Activated T-helper 17 cell treated with anti-CD3 and anti-CD28 coated beads, Interleukin-2, amount 50 U/mL, for 72 hours (primary cell): ENCODE measurements at places on chromosomes 12 and 14. TPM values are rescaled to one million over a fixed set of nuclear protein-coding genes. Genes with fewer than 3 reads are reported as not detected.

- peak; percentile 37 for ATAC-seq
Measured at GRCh38 chr14:21525571-21525961, 580 bp downstream of the SALL2 start.

The DNAJC22 gene
- not detected for total RNA-seq

DNA sequence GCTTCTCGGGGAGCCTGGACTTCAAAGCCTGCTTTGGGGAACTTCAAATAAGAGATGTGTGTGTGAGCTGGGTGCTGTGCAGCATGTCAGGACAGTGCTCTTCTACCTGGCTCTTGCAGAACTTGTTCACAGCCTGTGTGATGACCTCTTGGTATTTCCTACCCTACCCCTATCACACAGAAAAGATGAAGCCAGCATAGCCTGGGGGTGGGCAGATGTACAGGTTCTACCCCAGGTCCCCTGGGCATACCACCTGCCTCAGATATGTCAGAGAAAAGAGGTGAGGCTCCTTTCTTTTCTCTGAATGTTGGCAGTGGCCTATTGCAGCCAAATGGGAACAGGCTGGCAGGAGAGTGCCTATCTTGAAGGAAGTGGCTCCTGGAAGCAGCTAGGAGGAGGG is 111.7 kb upstream of the ALG10B start:
- no peak for ATAC-seq

DNA sequence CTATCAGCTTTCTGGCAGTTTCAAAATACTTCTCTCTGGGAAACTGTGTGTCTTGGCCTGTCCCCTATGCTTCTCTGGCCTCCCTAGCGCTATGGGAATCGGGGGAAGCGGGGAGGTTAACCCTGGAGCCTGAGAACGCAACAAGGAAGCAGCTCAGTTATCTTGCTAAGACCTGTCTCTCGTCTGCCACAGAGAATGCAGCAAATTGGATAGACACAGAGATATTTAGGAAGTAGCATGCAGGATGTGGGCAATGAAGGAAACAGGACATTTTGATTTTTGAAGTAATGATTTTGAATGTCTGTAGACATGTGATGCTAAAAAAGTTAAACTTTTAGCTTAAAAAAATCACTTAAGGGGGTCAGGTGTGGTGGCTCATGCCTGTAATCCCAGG is 6.6 kb upstream of the CALCOCO1 start:
- ATAC-seq: no peak

DNA sequence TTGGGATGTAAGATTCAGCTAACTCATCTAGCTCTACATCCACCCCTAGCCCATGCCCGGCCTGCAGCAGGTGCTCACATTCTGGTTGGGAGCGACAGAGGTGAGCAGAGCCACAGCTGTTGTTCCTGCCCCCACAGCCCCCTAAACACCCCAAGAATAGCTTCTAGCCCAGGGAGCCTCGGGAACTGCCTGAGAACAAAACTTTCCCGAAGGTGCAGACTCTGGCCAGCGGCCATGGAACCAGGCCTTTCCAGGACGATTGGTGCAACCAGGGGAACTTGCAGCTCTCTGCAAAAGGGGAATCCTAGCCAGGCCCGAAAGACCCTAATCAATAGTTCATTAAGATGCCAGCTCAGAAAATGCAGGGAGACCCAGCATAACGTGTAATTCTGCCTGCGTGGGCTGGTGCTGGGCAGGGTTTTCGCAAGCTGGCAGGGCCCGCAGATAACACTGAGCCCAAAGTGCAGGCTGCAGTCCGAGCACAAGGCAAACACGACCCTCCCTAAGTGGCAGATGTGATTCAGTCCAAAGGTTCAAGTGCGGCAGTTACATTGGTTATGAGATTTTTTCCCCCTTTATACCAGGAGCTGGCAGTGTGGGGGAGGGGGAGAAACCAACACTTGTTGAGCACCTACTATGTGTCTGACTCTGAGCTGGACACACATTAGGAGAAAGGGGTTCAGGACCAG is 122.5 kb upstream of the MAP1LC3B2 start:
- ATAC-seq: no peak
